GM04503 (cell line): ENCODE measurements at places on chromosomes 12 and 14.

GRCh38 chr14:104084251-104085002 is 1.1 kb upstream of the ASPG start:
- DNase-seq: no peak

- no peak for DNase-seq
Measured at GRCh38 chr14:71536015-71536740, 396.1 kb upstream of the RGS6 start.

DNA sequence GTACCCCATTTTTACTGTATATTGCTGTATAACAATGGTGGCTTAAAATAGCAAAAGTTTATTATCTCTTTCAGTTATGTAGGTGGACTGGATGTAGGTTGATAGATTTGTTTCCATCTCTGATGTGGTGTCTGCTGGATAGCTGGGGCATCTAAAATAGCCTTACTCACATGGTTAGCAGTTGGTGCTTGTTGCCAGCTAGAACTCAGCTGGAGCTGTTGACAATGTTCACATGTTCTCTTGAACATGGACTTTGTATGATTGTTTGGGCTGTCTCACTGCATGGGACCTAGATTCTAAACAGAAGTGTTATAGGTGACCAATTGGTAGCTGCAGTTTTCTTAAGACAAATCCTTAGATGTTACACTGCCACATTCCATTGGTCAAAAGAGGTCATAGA is 126.9 kb downstream of the GPHN start:
- no peak for DNase-seq

GRCh38 chr14:50955373-50956043 is 11.2 kb upstream of the PYGL start:
- peak; percentile 92 for DNase-seq

DNA sequence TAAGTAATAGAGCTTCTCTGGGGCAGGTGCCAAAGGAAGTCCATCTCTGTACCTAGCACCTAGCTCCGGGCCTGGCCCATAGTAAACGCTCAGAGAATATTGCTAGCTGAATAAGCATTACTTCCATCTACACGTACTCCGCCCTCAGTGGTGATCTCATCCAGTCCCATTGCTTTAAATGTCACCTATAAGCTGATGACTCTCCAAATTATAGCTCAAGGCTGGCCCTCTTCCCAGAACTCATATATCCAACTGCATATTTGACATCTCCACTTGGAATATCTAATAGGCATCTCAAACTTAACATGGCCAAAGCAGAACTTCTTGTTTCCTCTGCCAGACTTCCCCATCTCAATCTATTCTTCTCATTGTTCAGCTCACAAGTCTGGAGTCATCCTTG is 6.9 kb upstream of the DYNLL1 start:
- DNase-seq: no peak

- no peak for DNase-seq
Measured at GRCh38 chr12:66901138-66901932, 222.5 kb upstream of the GRIP1 start.

DNA sequence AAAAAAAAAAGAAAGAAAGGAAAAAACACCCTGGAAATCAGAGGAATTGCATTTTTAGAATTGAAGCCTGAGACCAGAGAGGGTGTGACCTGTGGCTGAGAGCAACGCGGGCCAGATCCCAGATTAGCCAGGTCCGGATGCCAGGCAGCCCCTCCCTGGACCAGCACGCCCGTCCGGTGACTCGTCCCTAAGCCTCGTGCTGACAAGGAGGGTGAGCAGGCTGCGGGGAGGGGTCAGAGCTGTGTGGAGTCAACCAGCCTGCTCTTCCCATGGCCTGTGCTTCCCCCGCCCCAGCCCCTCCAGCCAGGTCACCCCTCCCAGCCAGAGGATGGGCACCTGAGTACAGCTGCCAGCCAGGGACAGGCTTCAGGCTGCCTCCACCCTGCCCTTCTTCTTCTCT is 4.2 kb upstream of the KLC1 start:
- DNase-seq: no peak
